ENCODE measurements at places on chromosomes 13 and 19. TPM values are rescaled to one million over a fixed set of nuclear protein-coding genes. Genes with fewer than 3 reads are reported as not detected.

- DNase-seq, result no peak
Measured at GRCh38 chr19:39843919-39844793, 2.0 kb downstream of the FBL start.

DNA sequence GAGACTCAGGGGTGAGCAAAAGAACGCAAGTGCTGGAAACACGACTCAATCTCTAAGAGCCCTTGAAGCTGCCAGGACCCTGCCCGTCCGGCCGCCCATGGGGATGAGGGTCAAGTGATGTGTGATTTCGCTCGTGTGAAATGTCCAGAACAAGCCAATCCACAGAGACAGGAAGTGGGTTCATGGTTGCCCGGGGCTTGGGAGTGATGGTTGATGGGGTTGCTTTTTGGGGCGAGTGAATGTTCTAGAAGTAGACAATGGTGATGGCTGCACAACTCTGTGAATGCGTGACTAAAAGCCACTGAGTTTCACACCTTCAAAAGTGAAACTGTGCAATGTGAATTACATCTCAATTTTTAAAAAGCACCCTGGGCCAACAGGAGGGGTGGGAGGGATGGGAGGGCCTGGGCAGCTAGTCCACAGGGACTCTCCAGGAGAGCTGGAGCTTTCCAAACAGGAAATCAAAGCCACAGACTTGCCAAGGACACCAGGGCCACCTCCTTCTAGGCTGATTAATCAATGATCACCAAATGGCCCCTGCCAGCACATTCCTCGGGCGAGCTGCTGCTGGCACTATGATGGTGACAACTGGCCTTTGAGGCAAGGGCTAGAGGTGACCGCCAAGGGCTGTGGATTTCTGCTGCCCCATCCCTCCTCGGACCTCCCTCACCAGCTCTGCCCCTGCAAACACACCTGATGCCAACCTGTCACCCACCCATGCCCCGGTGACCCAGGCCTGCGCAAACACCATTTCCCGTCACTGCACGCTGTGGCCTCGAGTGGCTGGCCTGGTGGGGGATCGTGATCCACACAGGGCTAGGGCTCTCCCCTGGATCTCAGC is 14.0 kb downstream of the DPP9 start:
- no peak for DNase-seq

- DNase-seq, result no peak
Measured at GRCh38 chr13:75399168-75399878, 82.6 kb downstream of the TBC1D4 start.

DNA sequence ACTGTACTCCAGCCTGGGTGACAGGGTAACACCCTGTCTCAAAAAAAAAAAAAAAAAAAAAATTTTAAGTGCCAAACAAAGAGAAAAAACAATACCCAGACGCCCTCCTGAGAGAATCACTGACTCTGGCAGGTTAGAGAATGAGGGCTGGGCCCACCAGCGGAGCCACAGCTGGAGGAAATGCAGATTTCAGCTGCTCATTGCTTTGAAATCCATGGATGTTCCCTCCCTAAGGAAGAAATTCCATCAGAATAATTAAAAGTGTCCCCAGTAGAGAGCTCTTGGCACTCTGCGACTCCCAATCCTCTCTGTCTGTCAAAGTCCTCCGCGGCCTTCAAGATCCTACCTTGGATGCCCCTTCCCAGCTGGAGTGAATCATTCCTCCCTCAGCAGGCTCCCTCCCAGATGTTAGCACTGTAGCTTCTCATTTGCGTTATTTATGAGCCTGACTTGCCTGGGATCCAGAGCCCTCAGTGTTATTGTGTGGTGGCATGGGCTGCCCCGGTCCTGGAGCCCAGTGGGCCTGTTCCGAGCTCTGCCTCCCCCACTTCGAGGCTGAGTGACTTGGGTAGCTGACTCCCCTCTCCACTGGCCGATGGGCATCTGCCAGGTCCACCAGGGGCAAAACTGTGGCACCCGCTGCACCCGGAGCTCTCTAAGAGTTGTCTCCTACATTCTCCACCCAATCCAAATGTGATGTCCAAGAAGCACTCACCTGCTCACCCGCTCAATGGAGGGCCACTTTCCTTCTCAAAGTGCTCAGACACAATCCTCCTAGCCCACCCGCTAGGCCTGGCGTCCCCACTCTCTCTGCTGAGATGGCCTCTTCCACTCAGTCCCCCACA is 47.0 kb downstream of the SERP2 start:
- no peak for DNase-seq

GRCh38 chr13:58542530-58542929 is 911.0 kb downstream of the PCDH17 start:
- DNase-seq, result no peak

GRCh38 chr13:23652909-23653726 is 82.9 kb downstream of the TNFRSF19 start:
- no peak for DNase-seq

DNA sequence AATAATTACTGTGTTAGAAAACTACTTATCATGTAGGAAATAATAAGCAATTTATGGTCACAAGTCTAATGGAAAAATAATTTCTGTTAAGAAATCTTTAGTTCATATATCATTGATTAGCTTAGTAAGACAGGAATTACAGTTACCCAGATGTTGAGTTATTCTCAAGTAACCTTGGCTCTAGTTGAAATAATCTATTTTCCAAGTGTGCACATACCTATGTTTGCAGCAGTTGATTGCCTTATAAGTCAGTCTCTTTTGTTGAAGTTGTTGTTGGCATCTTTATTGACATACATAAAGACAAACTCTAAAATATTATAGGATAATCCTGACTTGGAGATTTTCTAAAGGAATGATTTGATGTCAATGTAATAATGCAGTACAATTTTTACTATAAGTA is 511.4 kb upstream of the KLF12 start:
- DNase-seq, result no peak

GRCh38 chr13:40562975-40563349 is 103.5 kb downstream of the FOXO1 start:
- DNase-seq, result no peak

DNA sequence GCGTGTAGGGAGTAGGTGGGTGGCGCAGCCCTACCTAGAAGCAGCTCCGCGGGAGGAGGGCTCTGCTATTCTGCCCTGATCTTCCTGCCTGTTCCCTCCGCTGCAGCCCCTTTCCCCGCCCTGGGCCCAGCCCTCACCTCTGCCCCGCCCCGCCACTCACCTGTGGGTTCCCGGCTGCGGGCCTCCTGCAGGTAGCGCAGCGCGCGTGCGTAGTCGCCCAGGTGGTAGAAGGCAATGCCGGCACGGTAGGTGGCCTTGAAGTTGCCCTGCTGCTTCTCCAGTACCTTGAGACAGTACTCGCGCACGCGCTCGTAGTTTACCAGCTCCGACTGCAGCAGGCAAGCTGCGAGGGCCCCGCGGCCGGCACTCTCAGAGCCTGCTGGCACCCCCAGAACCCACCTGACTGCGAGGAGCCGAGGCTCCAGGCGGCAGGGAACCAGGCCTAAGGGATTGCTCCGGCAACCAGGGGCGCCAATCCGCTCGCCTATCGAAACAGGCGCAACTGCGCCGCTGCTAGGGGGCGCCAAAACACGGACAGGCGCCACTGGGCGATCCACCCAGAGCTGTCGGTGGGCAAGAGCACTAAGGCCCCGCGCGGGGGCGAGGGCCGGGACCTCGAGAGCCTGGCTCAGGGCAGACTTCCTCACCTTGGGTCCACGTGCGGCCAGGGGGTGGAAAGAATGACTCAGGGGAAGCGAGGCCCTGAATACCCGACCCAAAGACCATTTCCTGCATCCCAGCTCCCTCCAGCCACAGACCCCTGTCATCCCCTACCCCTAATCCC is 965 bp downstream of the TTC9B start:
- peak; percentile 70 for DNase-seq

GRCh38 chr13:43267916-43268315 is 244.5 kb downstream of the DNAJC15 start:
- DNase-seq, result no peak

GRCh38 chr13:19268331-19268730 is 86.7 kb upstream of the TUBA3C start:
- DNase-seq, result no peak

GRCh38 chr19:7333198-7334118 is 15.3 kb upstream of the ARHGEF18 start:
- no peak for DNase-seq

DNA sequence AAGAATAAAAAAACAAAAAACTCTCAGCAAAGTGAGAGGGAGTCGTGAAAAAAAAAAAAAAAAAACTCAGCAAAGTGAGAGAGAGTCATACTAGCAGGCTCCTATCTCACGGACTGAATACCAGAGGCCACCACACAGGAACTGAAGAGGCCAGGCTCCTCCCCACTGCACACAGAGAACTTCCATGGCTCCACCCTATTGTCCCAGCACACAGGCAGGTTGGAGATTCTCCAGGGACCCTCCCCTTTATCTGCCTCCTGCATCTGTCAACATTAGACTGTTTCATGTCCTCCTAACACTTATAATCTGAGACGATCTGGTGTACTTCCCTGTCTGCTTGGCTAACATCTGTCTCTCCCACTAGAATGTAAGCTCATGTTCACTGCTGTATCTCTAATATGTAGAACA is 37.0 kb upstream of the FARP1 start:
- DNase-seq, result no peak

DNA sequence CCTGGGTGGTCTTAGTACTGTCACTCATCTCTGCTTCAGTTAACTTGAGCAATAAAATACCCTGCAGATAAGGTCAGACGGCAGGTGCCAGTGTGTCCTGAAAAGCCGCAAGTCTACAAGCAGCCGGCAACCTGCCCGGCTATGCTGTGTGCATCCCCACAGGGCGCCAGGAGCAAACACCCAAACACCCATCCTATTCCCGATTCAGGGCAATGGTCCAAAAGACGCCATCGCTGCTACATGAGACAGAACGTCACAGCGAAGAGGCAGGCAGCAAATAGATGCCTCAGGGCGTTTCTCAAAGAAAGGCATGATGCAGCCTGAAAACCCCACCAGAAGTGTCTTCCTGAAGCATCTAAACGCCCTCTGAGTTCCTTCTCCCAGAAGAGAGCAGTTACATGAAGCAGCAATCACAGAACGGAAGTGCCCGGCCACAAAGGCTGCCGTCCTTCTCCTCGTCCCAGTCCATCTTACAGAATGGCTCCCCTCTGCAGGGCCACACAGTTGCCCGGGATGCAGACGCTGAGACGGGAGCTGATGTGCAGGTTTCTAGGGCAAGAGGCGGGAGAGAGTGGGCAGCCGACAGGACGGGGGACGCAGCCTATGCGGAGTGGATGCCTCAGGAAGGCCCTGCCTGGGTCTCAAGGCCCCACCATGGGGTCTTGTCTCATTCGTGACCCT is 35.1 kb downstream of the RASA3 start:
- DNase-seq, result no peak

FAM83E gene
- 175 TPM for total RNA-seq

EPS8L1 gene
- total RNA-seq, result 36.0 TPM

NDUFA13 gene
- total RNA-seq, result 347 TPM

PSG11 gene
- not detected for total RNA-seq

ZNF626 gene
- total RNA-seq, result 12.2 TPM

CD79A gene
- 2.7 TPM for total RNA-seq

ZNF383 gene
- total RNA-seq, result 16.0 TPM

Data from mucosa of descending colon (tissue), 3 donors.